ENCODE measurements at places on chromosomes 1 and 21.

- no peak for DNase-seq
These were observed 2.6 kb downstream of the STXBP3 start for GRCh38 chr1:108749081-108749480.

- DNase-seq, result no peak
These were observed 3.4 kb downstream of the MAP3K7CL start for GRCh38 chr21:29133796-29134195.

DNA sequence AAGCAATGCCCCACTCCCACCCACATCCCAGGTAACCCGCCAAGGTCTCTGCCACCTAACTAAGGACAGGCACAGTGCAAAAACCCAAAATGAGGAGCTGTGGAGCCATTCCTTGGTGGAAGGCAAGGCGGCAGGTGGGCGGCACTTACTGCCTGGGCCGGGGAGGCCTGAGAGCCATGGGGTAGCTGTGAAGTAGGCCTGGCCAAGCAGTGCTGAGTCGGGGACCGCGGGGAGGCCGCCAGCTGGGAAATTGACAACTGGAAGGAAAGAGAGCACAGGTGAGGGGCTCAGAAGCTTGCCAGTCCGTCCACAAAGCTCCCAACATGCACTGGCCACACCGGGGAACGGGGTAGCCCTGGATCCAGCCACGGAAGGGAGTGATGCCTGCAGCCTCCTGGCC is 85.3 kb downstream of the NPHP4 start:
- no peak for DNase-seq

- no peak for DNase-seq
These were observed 15.0 kb upstream of the FAM131C start for GRCh38 chr1:16088351-16088911.

DNA sequence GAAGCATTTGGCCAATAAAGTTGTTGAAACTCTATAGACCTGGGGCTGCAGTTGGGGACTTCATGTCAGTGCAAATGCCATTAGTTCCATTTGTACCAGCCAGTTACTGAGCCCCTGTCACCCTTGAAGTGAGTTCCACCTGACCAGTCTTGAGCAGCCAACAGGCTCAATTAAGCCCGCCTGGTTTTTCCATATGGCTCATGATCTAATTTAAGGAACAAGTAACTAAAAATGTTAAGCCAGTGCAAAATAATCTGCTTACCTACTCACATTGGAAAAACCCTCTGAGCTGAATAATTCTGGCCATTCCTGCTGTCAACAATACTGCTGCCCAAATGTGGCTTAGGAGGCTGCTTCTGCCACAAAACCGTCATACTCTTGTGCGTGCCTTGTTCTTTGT is 21.6 kb downstream of the NSUN4 start:
- no peak for DNase-seq

DNA sequence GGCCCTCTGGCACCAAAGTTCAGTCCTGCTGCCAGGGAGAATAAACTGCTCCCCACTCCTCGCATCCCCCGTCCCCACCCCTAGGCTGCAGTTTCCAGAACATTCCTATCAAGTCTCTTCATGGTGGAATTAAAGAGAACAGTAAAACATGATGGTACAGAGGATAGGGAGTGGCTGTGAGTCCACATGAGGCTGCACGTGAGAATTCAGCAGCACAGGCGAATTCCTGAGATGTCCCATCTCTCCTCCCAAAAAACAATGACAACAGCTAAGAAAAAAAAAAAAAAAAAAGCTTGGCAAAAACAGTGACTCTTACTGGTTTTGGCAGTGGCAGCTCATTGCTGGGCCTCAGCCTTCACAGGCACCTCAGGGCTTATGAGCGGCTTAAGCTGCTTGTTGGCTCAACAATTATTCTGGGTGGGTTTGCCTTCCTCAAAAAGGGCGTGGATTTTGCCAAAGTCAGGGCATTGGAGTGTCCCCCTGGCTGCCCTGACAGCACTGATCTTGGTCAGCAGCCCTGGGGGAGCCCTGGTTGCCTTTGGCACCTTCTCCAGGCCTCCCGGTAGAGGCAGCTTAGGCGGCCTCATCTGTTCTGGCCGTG is 5.7 kb upstream of the IFFO2 start:
- DNase-seq, result no peak

DNA sequence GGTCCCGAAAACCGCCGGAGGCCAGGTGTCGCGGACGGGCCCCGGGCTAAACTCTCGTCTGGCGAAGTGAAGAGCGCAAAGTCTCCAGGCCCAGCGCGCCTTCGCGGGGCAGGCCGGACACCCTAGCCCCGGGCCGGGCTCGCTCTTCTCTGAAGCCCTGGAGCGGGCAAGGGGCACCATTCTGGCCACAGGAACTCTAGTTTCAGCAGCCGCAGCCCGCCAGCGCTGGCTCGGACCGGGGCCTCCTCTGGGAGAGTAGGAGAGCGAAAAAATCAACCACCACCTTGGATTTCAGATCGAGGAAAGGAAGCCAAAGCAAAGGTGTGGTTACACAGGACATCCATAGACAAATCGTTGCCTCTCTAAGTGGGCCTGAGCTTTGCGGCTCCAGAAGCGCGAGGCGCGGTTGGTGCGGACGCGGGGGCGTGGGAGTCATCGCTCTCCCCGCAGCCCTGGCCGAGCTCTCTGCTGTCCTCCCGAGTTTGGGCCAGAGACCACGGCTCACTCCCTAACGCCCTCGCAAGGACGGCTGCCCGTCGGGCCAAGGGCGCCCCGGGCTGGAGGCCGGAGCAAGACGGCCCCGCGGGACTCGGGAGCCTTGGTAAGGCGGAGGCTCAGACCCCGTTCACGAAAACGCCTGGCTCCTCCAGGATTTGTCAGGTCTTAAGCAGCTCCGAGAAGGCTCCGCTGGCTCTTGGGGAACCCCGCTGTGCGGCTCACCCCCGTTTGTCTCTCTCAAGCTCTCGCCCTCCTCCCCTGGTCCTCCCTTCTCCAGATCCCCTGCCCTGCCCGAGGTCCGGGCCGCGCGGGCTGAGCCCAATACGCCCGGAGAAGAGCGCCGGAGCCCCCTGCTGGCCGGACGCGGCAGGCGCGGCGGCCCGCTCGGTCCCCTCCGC is 132.9 kb upstream of the DPYD start:
- DNase-seq, result no peak

DNA sequence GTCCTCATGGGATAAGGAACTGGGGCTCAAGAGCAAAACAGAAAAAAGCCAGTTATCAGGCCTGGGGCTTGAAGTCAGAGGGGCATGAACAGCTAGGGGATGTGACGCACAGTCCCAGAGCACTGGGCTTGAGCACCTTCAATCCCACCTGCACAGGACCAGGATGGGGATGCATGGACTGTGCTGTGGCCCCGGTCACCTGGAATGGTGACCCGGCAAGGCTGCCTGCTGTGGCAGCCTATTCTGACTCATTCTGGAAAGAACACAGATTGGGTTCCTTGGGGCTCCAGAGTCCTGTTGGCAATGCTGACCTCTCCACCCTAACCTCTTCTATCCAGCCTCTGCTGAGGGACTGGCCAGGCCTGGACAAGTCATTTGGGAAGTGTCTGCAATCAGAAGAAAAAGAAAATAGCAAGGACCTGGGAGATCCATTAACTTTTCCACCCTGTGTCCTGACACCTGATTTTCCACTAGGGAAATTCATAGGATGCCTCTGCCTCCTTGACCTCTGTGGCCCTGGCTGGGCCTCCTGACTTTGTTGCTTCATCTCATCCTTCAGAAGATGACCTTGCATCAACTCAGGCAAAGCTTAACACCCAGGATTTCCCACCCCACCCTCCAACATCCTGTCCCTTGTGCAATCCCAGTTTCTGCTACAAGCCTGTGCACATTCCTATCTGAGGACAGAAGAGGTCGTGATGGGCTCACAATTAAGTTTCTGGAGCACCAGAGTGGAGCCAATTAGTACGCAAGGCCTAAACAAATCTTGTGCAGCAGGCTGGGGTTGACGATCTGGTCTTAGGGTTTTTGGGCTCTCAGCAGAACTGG is 17.9 kb upstream of the FMOD start:
- no peak for DNase-seq

DNA sequence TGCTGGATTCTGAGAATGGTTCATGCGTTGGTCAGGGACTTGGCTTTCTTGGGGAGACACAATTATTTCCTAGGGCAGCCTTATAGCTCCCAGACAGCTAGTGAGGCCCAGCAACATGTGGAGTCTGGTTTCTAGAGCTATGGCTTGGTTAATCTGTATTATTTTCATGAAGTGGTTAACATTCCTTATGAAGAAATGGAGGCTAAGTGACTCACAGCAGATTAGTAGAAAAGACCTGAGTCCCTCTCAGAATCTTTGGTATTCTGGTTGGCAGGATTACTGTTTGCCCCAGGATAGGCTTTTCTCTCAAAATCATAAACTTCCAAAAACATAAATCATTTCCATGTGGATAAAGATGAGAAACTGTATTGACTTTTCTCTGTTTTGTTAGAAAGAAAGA is 42.3 kb downstream of the DUSP10 start:
- DNase-seq, result no peak

- no peak for DNase-seq
These were observed 2.3 kb upstream of the GRIK3 start for GRCh38 chr1:37036667-37037053.

- DNase-seq, result no peak
These were observed 3.1 kb upstream of the MROH9 start for GRCh38 chr1:170932236-170932635.

Measured in Panc1 (cell line).